Uterus (tissue), 4 donors: ENCODE measurements at places on chromosomes 5 and 9. TPM values are rescaled to one million over a fixed set of nuclear protein-coding genes. Genes with fewer than 3 reads are reported as not detected.

EFNA5 gene
- 1.2 TPM for total RNA-seq

GABBR2 gene
- 0.62 TPM for total RNA-seq

BAAT gene
- total RNA-seq = not detected

PAPPA gene
- total RNA-seq = 4.2 TPM

MUSK gene
- 11.5 TPM for total RNA-seq

POU5F2 gene
- 6.4 TPM for total RNA-seq

TTF1 gene
- total RNA-seq = 12.6 TPM

TRIM52 gene
- total RNA-seq = 22.1 TPM
